ENCODE measurements at places on chromosomes 16 and 17. TPM values are rescaled to one million over a fixed set of nuclear protein-coding genes. Genes with fewer than 3 reads are reported as not detected.

Gene PRSS22
- not detected for total RNA-seq

Gene ABCA8
- not detected for total RNA-seq

Gene ASPSCR1
- 33.8 TPM for total RNA-seq

Gene KRTAP1-5
- total RNA-seq = not detected

Gene GRAP
- total RNA-seq = 10.9 TPM

Gene CLN3
- total RNA-seq = 26.5 TPM

Gene KRTAP2-2
- total RNA-seq = not detected

Gene NPIPA2
- 5.1 TPM for total RNA-seq

Gene ZG16
- not detected for total RNA-seq

Gene RAD51C
- total RNA-seq = 62.7 TPM

Gene ALOX15
- not detected for total RNA-seq

Gene FOXN1
- total RNA-seq = not detected

Gene C16orf90
- total RNA-seq = not detected

Gene SPN
- 258 TPM for total RNA-seq

Gene PYCARD
- 15.1 TPM for total RNA-seq

Gene CORO1A
- total RNA-seq = 843 TPM

Gene ARL5C
- 0.07 TPM for total RNA-seq

Data from activated T-helper 2 cell treated with anti-CD3 and anti-CD28 coated beads, Interferon-gamma antibody, Interleukin-2, Interleukin-4, amounts not matched to agents 10 μg/mL and 5 μg/mL and 100 μg/mL, durations not matched to agents 14 hours and 24 hours and 36 hours (primary cell).